CD4-positive, alpha-beta T cell treated with Interleukin-15 for 4 hours (primary cell): ENCODE measurements at places on chromosomes 12 and 14.

- no peak for DNase-seq
Observed at GRCh38 chr12:8622646-8623045, 10.0 kb upstream of the AICDA start.

DNA sequence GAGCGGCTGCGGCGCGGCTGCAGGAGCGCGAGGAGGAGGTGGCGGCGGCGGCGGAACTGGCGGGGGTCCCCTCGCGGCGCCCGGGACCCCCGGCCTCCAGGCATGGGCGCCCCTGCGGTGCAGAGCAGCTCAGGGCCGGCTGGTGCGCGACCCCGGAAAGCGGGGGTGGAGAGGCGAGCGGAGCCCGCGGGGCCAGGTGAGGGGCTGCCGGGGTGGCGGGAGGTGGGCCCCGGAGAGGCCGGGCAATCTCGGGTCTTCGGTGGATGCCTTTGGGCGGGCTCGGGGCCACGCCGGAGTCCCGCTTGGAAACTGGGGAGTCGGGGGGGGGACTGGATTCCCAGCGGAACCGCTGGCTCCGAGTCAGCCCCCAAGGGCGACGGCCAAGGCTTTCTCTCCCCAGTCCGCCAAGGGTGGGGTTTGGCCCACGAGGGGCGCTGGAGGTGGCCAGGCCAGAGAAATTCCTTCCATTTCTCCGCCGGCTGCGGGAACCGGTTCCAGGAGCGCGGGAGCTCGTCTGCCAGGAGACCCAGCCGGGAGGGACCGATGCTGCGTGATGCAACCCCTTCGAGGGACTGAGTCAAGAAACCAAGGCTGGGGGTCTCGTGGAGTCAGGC is 13.9 kb upstream of the NR4A1 start:
- no peak for DNase-seq

- DNase-seq, result no peak
Observed at GRCh38 chr12:6639151-6639801, 3.5 kb upstream of the LPAR5 start.

DNA sequence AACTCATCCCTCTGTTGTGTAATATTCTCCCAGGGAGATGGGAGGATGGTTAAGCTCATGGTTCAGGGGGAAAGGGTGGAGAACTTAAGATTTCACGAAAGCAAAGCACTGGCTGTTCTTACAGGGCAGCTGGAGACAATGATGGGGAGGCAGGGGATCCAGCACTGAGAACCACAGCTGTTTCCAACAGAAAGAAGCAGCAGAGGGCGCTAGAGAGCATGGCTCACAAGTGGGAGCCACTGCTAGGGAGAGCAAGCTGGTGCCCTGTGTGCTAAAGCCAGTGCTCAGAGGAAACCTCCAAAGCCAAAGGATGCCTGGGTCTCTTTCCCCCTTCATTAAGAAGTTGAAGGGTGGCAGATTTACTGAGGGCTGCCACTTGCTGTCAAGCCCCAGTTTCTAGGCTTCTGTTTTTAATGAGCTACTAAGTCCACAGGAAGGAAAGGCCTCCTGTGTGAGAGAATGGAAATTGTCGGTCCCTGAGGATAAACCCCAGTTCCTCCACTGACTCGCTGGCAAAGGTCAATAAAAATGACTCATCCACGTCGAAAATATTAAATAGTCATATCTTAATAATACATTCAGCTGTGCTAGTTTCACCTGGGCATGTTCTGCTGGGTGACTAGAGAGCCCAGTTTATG is 199.7 kb downstream of the ANO2 start:
- peak; percentile 14 for DNase-seq
